Activated CD4-positive, alpha-beta T cell treated with anti-CD3 and anti-CD28 coated beads, Interleukin-2, amount 10 ng/mL, durations not matched to agents 7 days and 5 days (primary cell): ENCODE measurements at places on chromosomes 7 and 10. TPM values are rescaled to one million over a fixed set of nuclear protein-coding genes. Genes with fewer than 3 reads are reported as not detected.
A peak's percentile ranks its signal among the peaks of the same experiment; 100 is the strongest.

DNA sequence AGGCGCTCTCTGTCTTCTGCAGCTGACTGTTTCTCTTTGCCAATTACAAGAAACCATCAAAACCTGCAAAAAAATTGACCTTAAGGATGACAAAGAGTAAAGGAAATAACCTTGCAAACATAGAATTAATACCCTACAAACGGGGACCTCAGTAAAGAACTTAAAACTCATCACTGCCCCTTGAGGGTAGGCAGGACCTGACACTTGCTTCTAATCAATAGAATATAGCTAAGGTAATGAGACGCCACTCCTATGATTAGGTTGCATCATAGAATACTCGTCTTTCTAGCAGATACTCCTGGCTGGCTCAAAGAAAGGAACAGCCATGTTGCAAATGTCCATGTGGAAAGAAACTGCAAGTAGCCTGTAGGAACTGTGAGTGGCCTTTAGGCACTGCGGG, 140.0 kb downstream of the XPNPEP1 start:
- H3K4me3 ChIP-seq, result no peak overlapping the region
- DNase-seq, result no peak
- no peaks in the 10 kb centered on the region for H3K4me1 ChIP-seq
- no peaks in the 10 kb centered on the region for H3K36me3 ChIP-seq
- H3K27ac ChIP-seq, result no peak overlapping the region

DNA sequence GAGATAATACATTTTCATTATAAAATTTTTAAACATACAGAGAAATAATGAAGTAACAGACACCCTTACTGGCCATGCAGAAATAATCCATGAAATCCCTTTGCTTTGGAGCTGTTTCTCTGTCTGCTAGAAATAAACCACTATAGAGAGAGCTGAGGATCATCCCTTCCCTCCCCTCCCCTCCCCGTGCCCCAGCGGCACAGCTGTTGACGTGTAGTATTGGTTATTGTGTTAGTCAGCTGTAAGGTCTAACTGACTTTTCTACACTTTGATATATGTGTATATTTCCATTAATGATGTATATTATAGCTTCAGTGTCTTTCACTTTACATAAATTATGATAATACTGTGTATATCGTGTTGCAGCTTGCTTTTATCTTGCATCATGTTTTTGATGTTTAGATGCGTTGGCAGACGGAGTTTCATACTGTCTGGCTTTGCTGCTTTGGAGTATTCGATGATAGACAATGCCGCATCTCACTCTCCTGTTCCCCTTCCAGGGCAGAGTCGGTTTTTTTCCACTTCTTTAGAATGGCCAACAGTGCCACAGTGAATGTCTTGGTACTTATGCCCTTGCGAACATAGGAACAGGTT, 27.4 kb upstream of the GRID1 start:
- H3K4me3 ChIP-seq, result no peak overlapping the region
- no peaks in the 10 kb centered on the region for H3K36me3 ChIP-seq
- peaks cover 6% of the 10 kb centered on the region for H3K4me1 ChIP-seq
- H3K27me3 ChIP-seq, result peaks cover 11% of the 10 kb centered on the region

GRCh38 chr10:126536148-126536547, 134.3 kb downstream of the C10orf90 start:
- no peaks in the 10 kb centered on the region for H3K27me3 ChIP-seq
- no peak overlapping the region for H3K27ac ChIP-seq
- H3K36me3 ChIP-seq, result no peaks in the 10 kb centered on the region
- no peak for DNase-seq
- H3K4me1 ChIP-seq, result no peaks in the 10 kb centered on the region

- peaks cover 3% of the 10 kb centered on the region for H3K36me3 ChIP-seq
- H3K4me1 ChIP-seq, result peaks cover 15% of the 10 kb centered on the region
- peaks cover 38% of the 10 kb centered on the region for H3K27me3 ChIP-seq
- no peak overlapping the region for H3K27ac ChIP-seq
These were observed 3.4 kb downstream of the ADRA2A start for GRCh38 chr10:111080224-111080623.

DNA sequence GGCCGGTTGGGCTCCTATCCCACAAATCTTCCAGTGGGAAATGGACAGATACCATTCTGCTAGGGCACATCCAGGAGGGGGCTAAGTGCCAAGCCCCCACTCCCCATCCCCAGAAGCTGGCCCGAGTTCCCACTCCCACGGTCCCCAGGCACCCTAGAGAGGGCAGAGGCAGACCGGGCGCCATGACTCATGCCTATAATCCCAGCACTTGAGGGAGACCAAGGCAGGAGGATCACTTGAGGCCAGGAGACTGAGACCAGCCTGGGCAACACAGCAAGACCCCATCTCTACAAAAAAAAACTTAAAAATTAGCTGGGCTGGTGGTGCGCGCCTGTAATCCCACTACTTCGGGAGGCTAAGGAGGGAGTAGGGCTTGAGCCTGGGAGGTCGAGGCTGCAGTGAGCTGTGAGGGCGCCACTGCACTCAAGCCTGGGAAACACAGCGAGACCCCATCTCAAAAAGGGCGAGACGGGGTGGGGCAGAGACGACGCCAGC, 870 bp downstream of the GNA12 start:
- H3K4me1 ChIP-seq, result peaks cover 32% of the 10 kb centered on the region
- peak overlapping the region; percentile 85 for H3K27ac ChIP-seq
- peaks cover 11% of the 10 kb centered on the region for H3K36me3 ChIP-seq
- peak overlapping the region; percentile 75 for H3K4me3 ChIP-seq

DNA sequence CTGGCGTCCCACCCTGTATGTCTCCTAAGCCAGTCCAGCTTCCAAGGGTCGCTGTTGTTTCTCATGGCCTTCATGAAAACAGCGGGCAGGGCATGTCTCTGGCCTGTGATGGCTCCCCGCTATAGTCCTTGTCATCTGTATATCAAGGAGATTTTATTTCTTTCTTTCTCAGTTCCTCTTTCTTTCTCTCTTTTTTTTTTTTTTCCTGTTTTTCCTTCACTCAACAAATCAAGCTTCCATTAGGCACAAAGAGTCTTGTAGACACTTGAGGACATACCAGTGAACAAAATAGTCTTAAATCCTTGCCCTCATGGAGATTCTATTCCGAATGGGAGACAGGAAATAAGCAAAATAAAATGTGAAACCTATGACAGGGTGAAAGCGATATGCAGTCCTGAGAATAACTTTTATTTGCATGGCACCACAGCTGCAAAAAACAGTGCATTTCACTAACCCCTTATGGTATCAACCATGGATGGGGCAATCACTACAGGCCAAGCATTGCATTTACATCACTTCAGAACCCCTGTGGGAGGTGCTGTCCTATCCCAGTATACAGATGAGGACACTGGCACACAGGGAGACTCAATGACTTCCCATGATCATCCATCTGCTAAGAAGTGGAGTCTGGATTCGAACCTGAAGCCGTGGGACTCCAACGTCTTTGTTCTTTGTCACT, 50.7 kb downstream of the SYPL1 start:
- H3K27ac ChIP-seq, result no peak overlapping the region
- H3K4me1 ChIP-seq, result peaks cover 49% of the 10 kb centered on the region
- no peaks in the 10 kb centered on the region for H3K27me3 ChIP-seq
- no peak for DNase-seq

WDR86 gene
- 0.77 TPM for total RNA-seq
